Dermis blood vessel endothelial cell (primary cell): ENCODE measurements at places on chromosomes 3 and 15. TPM values are rescaled to one million over a fixed set of nuclear protein-coding genes. Genes with fewer than 3 reads are reported as not detected.

The DAPK2 gene
- total RNA-seq: 6.5 and 21.1 TPM in 2 replicates

The EAF2 gene
- total RNA-seq: 0.93 and 1.5 TPM in 2 replicates

The TMC3 gene
- total RNA-seq: 0.05 TPM in 1 of 2 replicates, not detected in the other

The ALDH1A3 gene
- 26.4 and 51.2 TPM in 2 replicates for total RNA-seq

The DHX30 gene
- 79.3 and 104 TPM in 2 replicates for total RNA-seq
